Activated T-helper 1 cell treated with anti-CD3 and anti-CD28 coated beads, Interleukin-12 subunit alpha, Interleukin-12 subunit beta, Interleukin-2, Interleukin-4 antibody, amounts not matched to agents 30 ng/mL and 10 ng/mL and 1 ng/mL, durations not matched to agents 14 hours and 24 hours and 36 hours (primary cell): ENCODE measurements at places on chromosomes 2 and 18. TPM values are rescaled to one million over a fixed set of nuclear protein-coding genes. Genes with fewer than 3 reads are reported as not detected.

GRCh38 chr2:69975853-69976462 lies 14.5 kb upstream of the ASPRV1 start:
- DNase-seq: no peak

DNA sequence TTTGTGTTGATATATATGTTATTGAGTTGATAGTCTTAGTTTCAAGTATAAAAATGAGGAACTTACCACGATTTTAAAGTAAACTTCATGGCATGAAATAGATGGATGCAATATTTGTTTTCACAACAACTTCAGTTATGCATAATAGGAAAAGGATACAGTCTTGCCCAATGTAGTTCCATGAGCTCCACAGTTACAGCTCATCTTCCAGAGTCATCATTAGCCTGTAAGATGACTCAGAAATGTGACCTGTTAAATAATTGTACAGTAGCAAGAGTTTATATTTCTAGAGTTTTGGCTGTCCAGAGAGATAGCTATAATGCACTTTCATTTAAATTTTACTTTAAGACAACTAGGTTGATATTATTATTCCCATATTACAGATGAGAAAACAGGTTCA lies 80.9 kb upstream of the ARHGAP28 start:
- no peak for DNase-seq

GRCh38 chr2:28155627-28156026 lies 237.0 kb upstream of the FOSL2 start:
- no peak for DNase-seq

DNA sequence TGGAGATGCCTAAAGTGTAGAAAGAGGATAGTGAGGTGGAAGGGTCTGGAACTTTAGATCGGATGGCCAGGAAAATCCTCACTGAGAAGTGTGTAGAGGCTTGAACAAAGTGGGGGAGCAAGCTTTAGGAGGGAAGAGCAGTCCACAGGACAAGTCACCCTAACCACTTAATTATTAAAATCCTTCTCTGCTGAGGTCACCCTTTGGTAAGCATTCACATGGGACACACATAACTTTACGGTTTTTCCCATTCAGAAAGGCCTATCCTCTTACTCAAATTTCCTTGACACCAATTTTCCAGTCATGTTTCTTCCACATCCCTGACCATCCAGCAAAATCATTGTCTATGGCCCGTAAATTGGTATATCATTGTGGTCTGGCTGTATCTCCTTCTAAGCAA lies 31.0 kb upstream of the ZEB2 start:
- no peak for DNase-seq

DNA sequence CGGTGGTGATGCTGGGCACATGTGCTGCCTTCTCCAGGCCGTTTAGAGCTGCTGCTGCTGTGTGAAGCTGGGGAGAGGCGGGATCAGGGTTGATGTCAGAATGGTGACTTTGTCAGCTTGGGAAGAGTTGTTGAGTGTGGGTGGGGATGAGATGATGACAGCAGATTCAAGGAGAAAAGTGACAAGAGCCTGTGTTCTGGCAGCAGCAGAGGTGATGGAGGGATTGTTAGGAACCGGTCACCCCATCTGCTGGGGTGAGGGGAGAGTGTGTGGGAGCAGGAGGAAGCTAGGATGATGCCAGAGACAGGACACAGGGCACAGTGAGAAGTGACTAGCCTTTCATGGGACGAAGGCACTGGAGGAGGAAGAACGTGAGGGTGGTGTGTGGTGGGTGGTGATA lies 345.5 kb downstream of the RNF144A start:
- DNase-seq: no peak

PLCL1 gene
- 0.62 and 0.78 TPM in 2 replicates for total RNA-seq

ERFE gene
- total RNA-seq: 0.20 TPM in 1 of 2 replicates, not detected in the other

SLC8A1 gene
- total RNA-seq: 1.8 and 2.9 TPM in 2 replicates

ZSWIM2 gene
- total RNA-seq: not detected in 2 replicates
